Neural progenitor cell (in vitro differentiated cells): ENCODE measurements at places on chromosomes 7 and 10.

- no peak for DNase-seq
These were observed 32.0 kb upstream of the CRTAC1 start for GRCh38 chr10:98062424-98062823.

DNA sequence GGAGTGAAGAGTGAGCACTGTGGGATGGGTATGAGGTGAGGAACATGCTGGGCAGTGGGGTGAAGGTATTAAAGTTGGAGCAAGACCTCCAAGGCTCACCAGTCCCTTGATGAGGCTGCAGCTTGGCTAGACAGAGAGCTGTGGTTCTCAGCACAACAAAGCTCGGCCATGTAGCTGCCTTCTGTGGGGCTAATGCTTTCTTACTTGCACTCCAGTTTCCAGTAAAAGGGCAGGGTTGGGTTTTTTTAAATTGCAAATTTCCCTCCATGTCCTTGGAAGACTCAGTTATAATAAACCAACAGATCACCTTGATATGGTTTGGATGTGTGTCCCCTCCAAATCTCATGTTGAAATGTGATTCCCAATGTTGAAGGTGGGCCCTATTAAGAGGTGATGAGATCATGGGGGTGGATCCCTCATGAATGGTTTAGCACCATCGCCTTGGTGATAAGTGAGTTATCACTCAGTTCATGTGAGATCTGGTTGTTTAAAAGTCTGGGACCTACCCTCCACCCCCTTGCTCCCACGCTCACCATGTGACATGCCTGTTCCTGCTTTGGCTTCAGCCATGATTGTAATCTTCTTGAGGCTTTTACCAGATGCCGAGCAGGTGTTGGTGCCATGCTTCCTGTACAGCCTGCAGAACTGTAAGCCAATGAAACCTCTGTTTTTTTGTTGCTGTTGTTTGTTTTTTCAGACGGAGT lies 55.9 kb downstream of the ATXN7L1 start:
- DNase-seq, result no peak

GRCh38 chr10:10364902-10365301 lies 652.8 kb upstream of the CELF2 start:
- no peak for DNase-seq

- no peak for DNase-seq
These were observed 27.2 kb downstream of the EBF3 start for GRCh38 chr10:129936923-129937300.

- DNase-seq, result no peak
These were observed 4.4 kb upstream of the STEAP4 start for GRCh38 chr7:88310956-88311674.

DNA sequence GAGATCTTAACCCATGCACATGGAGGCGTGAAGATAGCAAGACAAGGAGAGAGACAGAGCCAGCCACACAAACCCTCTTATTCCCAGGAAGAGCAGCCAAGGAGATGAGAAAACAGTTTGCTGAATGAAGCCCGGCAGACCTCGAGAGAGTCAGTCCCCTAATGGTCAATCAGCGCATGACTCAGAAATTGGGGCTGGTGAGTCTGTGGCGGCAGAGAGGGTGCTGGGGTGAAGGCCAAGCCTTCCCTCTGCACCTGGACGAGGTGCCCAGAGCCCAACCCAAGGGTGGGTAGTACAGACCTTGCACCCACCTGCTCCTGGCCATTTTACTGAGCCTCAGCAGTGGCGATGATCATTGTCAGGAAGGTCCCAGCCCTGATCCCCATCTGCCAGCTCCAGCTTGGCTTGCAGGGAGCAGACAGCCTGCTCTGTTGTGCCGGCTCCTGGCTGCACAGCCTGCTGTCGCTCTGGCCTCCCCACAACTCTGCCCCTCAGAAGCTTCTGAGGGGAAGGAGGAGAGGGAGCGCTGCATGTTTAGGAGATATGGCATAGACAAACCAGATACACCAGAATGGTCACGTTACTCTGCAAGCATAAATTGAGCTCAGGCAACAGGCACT lies 256.6 kb downstream of the RPS24 start:
- DNase-seq, result no peak

- DNase-seq, result no peak
These were observed 49.9 kb downstream of the POT1 start for GRCh38 chr7:124879771-124880170.

GRCh38 chr10:1560535-1561192 lies 176.7 kb downstream of the ADARB2 start:
- no peak for DNase-seq

- DNase-seq, result no peak
These were observed 556.1 kb upstream of the AUTS2 start for GRCh38 chr7:69042138-69042537.

DNA sequence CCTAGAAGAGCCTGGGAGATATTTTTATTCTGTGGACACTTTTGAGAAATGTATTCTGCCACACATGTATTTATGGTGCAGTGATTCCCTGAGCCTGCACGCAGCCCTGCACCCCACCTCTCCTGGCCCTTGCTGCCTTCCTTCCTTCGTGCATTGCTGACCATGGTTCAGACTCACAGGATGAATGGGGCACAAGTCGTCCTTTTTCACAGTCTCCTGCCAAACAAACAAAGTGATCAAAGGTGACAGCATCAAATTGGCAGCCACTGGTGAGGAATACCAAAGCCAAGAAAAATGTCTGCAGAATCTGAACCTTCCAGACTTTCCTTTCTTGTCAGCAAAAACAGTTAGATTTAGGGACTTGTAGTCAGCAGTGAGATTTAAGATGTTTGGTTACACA lies 215.0 kb downstream of the ACTR3B start:
- DNase-seq, result no peak

- no peak for DNase-seq
These were observed 88.5 kb downstream of the CTNNA3 start for GRCh38 chr10:67607472-67607871.

- no peak for DNase-seq
These were observed 250.8 kb upstream of the MBL2 start for GRCh38 chr10:53023411-53023810.

DNA sequence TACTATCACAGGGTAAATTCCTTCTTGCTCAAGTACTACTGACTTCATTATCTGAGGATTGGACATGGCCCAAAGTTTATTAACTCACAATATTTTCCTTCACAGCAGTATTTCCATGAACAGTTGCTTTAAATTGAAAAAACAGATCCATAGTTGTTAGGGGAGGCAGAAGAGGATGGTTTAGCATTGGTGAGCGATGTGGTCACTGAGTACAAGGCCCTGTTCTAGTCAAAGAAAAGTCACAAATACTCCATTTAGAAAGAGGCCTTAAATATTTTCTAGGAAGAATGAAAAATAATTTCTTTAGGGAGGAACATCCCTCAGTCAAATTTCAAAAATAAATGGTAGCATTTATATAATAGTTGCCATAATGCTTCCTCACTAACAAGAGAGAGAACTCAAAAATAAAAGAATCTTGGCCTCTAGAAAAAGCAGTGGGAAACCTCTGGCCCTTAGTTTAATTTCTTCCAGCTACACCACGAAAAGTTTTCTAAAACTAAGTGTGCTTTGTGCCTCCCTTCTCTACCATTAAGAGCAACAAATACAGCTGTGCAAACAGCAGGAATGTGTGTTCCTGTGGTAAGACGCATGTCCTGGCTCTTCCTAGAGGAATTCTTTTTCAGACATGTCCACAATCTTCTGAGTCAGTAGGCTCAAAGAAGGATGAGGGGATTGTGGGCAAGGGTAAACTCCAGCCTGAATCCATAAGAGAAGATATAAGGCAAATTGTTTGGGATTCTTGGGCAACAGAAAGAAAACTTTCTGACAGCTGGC lies 105.7 kb downstream of the HOXA1 start:
- no peak for DNase-seq

GRCh38 chr10:71687077-71687476 lies 32.5 kb downstream of the C10orf105 start:
- DNase-seq, result no peak

DNA sequence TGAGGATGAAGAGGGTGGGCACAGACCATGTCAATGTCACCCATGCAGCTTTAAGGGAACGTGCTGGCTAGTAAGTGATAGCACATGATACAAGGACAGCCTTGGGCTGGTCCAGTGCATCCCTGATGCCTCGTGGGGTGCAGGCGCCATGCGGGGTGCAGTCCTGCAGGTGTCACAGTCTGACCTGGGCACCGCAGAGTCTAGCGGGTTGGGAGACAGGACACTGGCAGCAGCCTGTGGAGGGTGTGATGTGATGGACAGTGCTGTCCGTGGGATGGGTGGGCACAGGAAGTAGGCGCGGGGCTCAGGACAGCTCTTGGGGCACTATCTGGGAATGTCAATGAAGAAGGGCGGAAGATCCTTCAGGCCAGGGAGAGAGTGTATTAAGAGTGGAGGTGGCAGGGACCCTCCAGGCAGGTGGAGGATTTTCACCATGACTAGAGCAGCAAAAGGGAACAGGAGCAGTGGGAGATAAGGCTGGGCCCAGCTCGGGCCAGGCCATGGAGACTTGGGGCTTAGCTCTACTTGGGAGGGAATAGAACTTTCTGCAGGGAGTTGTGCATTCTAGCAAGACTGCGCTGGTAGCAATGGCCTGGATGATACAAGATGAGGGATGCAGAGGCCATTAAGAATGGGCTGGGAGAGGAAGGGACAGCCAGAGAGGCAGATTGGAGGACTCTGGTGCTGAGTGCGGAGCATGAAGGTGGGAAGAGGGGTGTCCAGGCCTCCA lies 122.5 kb downstream of the PTPN20 start:
- no peak for DNase-seq

DNA sequence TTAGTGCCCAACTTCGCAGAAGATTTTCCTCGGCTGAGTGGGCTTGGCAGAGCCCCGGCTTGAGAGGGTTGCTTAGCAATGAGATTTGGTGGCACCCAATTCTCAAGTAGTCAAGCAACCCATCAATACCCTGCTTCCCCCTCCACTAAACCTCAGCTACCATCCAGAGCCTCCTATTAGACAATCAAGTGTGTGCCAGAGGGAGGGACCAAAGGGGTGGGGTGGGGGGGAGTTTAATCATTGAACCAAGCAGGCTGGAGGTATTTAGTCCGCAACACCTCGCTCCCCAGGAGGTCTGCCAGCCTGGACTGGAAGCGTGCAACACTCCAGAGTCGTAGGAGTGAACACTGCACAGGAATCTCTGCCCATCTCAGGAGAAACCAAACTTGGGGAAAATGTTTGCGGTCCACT lies at the start of gene HKDC1:
Gene HKDC1, plus strand, starts transcription at position 292 of the 411 bp plus-strand sequence. Its CDS starts 104 bp downstream, at position 396.
- no peak for DNase-seq

- no peak for DNase-seq
These were observed 77.5 kb downstream of the SLC25A13 start for GRCh38 chr7:96244244-96244991.

GRCh38 chr10:43928425-43928968 lies 279.8 kb upstream of the ZNF32 start:
- DNase-seq, result no peak

- no peak for DNase-seq
These were observed 179.0 kb downstream of the NOC3L start for GRCh38 chr10:94183666-94184264.

DNA sequence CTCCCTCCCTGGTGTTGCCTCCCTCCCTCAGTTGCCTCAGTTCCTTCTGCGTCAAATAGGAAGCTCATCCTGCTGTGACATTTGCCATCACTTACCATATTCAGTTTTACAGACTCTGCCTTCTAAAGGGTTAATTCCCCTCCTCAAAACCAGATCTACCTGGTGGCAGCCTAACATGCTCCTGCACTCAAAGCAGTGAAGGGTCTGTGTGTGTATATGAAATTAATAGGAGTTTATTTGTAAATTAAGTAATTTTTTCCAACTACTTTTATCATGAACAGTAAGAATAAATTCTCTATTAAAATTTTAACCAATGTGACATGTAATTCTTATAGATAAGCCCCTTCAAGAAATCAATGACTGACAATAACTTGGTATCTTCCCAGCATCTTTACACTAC lies 158.6 kb upstream of the INSYN2A start:
- DNase-seq, result no peak

GRCh38 chr10:94461503-94461902 lies 59.2 kb downstream of the TBC1D12 start:
- DNase-seq, result no peak

DNA sequence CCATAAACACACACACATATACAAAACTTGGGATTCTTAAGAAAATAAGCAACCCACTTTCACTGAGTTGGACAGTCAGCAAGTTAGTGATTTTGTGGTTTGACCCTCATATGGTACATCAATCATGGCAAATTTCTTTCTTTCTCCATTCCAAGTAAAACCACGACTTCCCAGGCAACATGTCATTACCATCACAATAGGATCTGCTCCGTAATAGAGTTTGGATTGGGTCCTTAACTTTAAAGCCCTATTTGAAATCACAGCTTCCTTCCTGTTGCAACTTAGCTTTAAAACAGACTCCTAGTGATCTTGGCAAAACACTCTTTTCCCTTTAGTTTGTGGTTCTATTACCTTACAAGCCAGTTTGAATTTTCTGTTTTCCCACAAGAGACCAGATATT lies 483.6 kb downstream of the INHBA start:
- DNase-seq, result peak; percentile 10

GRCh38 chr10:107826171-107826570 lies 661.7 kb upstream of the SORCS1 start:
- no peak for DNase-seq

DNA sequence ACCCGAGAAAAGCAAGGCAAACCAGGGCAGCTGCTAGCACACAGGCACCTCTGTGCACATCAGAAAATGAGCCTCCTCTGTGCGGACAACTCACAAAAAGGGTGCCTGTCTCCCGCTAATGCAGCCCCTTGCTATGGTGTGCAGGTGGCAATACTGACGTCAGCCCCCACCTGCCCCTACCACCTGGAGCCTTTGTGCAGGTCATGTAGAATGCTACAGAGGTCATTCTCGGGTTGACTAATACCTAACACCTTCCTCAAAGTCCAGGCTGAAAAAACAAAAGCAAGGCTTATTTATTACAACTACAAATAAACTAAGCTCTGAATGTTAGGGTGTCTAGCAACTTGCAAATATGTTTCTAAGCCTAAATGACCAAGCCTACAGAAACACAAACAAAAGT lies 13.9 kb downstream of the PIP4K2A start:
- no peak for DNase-seq

- DNase-seq, result no peak
These were observed 34.6 kb upstream of the ZNF273 start for GRCh38 chr7:64868499-64868898.

DNA sequence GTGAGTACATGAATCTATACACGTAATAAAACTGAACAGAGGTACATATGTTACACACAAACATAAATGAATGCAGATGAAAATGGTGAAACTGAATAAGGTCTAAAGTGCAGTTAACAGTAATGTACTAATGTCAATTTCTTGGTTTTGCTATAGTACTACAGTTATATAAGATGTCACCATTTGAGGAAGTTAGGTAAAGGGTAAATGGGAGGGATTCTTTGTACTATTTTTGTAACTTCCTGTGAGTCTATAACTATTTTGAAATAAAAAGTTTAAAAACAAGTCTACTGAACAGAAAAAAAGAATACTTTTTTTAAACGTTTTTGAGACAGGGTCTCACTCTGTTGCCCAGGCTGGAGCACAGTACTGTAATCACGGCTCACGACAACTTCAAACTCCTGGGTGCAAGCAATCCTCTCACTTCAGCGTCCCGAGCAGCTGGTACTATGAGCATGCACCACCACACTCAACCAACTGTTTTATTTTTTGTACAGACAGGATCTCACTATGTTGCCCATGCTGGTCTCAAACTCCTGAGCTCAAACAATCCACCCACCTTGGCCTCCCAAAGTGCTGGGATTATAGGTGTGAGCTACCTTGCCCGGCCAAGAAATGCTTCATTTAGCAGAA lies 71.5 kb downstream of the WAPL start:
- DNase-seq, result no peak
